ENCODE measurements at places on chromosomes 3 and 15. TPM values are rescaled to one million over a fixed set of nuclear protein-coding genes. Genes with fewer than 3 reads are reported as not detected.

DNA sequence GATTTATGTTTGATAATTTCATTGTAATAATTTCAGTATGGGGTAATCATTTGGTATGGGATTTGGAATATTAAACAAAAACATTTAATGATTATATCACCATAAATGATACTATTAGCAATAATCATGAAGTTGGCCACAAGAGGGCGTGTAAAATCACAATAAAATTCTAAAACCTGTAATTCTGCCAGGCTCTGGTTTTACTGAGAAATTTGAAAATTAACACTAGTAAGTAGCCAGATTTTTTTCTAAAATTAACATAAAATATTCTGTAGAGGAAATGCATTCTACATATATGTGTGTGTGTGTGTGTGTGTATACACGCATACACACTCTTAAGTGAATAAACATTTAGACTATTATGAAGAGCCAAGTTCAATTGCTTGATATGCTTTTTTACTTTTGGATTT is 40.5 kb downstream of the FEZF2 start:
- DNase-seq, result no peak

- DNase-seq, result no peak
Observed at GRCh38 chr3:154139996-154140436, 18.8 kb downstream of the ARHGEF26 start.

DNA sequence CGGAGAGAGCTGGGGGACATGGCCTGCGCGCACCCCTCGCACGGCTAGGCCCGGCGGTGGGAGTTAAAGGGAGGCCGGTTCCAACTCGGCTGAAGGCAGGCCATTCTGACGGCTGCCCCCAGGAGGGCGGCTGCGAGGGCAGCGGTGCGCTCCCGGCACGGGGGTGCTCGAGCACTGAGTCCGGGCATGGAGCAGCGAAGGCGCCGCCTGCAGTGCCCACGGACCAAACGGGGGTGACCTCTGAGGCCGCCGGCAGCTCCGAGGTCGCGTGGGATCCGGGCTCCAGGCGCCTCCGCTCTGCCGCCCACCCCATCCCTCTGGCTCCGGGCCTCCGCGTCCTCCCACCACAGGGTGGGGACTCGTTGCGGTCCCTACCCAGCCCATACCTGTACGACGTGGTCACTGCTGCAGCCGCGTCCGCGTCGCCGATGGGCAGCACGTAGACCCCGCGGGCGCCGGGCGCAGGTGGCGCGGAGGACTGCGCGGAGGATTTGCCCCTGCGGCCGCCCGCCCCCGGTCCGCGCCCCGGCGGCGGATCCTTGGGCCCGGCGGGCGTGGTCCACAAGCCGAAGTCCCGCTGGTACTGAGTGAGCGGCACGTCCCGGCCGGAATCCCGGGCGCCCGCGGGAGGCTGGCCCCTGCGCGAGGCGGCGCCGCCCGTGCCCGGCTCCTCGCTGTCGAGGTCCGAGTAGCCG is 469 bp downstream of the MAP6D1 start:
- DNase-seq, result no peak

- no peak for DNase-seq
Observed at GRCh38 chr3:14549256-14549919, 9.2 kb upstream of the GRIP2 start.

DNA sequence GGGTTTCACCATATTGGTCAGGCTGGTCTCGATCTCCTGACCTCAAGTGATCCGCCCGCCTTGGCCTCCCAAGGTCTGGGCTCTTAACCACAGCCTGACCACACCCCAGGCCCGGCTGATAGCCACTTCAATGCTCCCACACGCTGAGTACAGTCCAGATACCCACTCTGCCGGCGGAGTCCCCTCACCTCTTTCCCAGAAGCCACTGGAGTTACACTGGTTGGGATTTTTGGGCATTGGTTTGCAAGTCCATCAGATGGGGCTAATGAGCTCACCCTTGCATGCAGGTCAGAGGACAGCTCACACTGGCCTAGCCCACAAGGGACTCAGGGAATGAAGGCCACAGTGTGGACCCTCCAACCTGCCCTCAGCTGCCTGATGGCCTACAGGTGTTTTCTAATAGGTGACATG is 60.1 kb downstream of the IQSEC1 start:
- no peak for DNase-seq

DNA sequence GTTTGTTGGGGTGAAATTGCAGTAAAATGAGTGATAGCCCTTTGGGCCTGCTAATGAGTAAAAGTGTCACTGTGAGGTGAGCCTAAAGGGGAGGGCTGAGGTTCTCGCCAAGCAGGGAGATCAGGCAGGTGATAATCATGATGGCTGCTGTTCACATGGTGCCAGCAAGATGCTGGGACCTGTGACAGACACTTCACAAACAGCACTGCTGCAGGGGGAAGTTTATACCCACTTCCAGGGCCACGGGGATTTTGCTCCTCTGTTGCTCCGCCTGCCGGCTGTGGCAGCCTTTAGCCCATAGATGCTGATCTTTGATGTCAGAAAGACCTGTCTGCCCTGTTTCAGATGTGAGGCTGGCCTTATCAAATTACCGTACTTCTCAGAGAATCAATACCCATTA is 96.7 kb downstream of the SV2B start:
- DNase-seq, result no peak

DNA sequence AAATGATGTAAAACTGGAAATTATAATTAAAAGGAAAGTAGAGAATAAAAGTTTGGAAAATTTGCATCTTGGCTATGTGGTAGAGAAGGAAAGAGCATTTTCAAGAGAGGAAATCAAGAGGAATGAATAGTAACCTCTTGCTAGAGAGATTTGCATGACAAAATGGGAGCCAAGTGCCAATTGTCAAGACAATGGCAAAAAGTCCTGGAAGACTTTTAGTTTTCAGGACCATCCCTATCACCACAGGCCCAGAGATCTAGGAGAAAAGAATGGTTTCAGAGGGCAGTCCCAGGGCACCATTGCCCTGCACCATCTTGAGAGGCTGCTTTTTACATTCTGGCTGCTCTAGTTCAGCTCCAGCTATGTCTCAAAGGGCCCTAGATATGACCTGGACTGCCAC is 1427.6 kb downstream of the ZPLD1 start:
- no peak for DNase-seq

GRCh38 chr15:92989470-92989869 is 89.3 kb downstream of the CHD2 start:
- no peak for DNase-seq

GRCh38 chr3:72872183-72872582 is 15.7 kb upstream of the GXYLT2 start:
- DNase-seq, result no peak

GRCh38 chr15:90479656-90480055 is 50.1 kb upstream of the CRTC3 start:
- no peak for DNase-seq

DNA sequence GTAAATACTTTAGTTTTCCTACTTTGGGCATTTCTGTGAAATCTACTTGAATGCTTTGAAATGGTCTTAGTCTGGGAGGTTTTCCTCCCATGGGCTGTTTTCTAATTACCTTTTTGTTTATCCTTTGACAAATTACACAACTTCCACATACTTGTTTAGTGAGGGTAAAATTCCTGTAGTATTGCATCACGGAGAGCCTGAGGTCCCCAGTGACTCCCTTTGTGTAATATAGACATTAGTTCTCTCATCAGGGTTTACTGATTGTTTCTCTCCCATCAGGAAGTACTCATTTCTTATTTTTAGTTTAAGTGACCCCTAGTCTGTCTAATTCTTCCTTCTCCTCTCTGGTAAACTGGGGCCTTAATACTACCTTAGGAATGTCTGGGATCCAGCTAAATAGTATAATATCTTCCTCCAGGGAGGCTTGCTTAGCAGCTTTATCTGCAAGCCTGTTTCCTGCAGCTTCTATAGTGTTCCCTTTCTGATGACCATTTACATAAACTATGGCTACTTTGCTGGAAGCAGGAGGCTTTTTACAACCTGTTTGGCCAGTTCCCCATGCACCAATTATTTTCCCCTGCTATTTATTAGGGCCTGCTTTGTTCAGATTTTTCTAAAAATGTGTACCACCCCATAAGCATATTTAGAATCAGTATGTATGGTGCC is 87.2 kb upstream of the XCR1 start:
- no peak for DNase-seq

DNA sequence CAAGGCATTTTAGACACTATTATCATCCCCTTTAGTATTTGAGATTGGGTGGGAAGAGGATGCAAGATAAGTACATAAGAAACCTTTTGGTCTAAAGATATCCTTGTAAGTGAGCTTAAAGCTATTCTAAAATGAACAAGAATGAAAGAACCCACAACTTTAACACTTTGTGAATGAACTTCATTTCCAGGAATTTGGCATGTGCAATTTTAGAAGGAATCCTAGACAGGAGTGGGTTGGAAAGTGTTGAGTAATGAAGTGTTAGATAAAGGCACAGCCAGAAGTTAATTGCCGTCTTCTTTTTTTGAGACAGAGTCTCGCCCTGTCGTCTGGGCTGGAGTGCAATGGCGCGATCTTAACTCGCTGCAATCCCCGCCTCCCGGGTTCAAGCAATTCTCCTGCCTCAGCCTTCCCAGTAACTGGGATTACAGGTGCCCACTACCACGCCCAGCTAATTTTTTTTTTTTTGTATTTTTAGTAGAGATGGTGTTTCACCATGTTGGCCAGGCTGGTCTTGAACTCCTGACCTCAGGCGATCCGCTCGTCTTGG is 13.2 kb upstream of the TEX9 start:
- no peak for DNase-seq

- DNase-seq, result no peak
Observed at GRCh38 chr3:129953621-129954020, 20.9 kb upstream of the TRH start.

- DNase-seq, result no peak
Observed at GRCh38 chr3:10289787-10290355, 2.9 kb downstream of the GHRL start.

GRCh38 chr15:57220205-57220604 is 156.1 kb upstream of the CGNL1 start:
- no peak for DNase-seq

DNA sequence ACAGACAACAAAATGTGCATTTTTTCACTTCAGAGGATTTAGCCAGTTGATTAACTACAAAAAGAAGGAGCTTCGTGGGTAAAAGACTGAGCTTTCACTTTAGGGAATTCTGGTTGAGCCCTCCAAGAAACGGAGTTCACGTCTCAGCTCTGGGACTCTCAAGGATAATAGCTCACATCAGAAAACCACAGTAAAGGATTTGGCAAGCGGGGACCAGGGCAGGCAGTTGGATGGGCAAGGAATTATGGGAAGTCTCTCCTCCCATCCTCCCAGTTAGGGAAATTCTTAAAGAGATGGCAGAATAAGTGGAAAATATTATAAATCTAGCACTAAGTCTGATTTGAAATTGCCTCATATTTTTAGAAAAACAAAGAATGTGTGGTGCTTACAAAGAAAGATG is 188.3 kb upstream of the EOMES start:
- no peak for DNase-seq

- no peak for DNase-seq
Observed at GRCh38 chr15:25345943-25346342, 92.9 kb downstream of the UBE3A start.

DNA sequence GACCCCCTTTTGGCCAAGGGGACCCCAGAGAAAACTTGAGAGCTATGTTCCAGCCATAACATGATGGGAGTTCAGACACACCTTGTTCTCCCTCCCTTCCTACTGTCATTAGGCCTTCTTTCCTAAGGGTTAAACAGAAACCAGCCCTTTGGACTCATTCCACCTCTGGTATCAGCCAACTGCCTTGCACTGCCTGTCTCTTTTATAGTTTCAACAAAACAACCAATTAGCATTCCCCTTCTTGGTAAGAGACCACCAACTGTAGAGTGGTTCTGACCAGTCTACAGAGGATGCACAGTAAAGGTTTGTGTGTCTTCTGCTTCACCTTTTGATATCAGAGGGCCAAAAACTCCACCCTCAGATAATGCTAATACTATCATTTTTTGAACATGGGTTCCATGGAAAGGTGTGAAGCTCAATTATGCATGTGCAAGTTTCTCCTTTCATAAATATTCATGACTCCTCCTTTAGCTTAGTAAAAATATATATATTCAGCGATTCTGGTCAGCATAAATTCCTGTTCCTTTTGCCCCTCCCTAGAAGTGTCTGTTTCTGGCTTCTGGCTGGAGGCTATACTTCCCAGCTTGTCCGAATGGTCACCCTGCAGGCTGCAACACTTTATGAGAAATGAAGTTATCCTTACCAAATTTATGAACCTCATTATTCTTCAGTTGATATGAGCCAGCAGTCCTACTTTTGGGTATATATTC is 55.9 kb downstream of the SERP1 start:
- no peak for DNase-seq

GRCh38 chr3:37287776-37288175 is 113.4 kb upstream of the LRRFIP2 start:
- peak; percentile 20 for DNase-seq

GRCh38 chr3:17234382-17234781 is 349.6 kb downstream of the PLCL2 start:
- DNase-seq, result no peak

DNA sequence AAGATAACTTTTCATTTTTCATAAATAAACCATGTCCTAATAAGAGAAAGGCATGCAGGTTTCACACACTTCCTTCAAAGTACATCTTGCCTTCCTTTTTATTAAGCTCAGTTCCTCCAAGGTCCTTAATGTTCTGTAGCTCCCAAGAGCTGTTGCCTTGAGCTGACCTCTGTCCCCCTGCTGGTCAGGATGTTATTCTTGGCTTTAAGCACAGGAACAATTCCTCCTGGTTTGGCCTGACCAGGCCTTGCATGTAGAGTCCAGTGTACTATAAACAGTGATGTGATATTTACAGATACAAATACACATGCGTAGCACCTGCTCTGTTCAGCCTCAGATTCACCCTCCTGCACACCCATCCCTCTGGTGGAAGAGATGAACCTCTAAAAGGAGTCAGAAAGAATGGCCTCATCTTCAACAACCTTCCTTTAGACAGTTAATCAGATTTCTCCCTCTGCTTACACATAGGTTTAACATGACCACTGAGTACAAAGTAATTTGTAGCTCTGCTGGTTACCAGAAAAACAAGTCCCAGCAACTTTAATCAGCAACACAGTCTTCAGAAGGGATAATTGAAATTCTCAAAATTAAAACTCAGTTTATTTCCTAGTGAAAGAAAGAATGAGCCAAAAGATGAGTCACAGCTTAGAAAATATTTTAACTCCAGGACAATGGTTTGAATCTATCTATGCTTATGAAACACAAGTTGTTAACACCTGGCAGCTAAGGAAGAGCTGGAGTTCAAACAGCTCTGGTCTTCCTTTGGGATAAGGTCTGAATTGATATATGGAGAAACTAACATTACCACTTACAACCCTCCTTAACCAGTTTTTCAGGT is 46.5 kb downstream of the PTPN9 start:
- peak; percentile 69 for DNase-seq

- no peak for DNase-seq
Observed at GRCh38 chr3:114242947-114243346, 5.6 kb upstream of the ZNF80 start.

- no peak for DNase-seq
Observed at GRCh38 chr15:55573224-55573623, 14.9 kb downstream of the PYGO1 start.

GREM1 gene
- 0.07 TPM for total RNA-seq

CYP11A1 gene
- total RNA-seq, result not detected

ITIH1 gene
- not detected for total RNA-seq

Data from pulmonary artery endothelial cell (primary cell).